ENCODE measurements at places on chromosomes 3 and 15.

DNA sequence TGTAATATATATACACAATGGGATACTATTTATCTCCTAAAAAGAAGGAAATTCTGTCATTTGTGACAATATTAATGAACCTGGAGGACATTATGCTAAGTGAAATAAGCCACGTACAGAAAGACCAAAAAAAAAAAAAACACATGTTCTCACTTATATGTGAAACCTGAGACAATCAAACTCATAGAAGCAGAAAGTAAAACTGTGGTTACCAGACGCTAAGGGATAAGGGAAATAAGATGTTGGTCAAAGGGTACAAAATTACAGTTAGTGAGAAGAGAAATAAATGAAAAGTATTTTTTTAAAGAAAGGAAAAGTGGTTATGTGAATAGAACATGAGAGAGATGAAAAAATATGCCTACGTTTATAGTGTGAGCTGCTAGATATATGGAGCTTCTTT, 101.1 kb downstream of the CPNE4 start:
- DNase-seq, result no peak

GRCh38 chr3:99920481-99921376, 103.1 kb downstream of the CMSS1 start:
- no peak for DNase-seq

DNA sequence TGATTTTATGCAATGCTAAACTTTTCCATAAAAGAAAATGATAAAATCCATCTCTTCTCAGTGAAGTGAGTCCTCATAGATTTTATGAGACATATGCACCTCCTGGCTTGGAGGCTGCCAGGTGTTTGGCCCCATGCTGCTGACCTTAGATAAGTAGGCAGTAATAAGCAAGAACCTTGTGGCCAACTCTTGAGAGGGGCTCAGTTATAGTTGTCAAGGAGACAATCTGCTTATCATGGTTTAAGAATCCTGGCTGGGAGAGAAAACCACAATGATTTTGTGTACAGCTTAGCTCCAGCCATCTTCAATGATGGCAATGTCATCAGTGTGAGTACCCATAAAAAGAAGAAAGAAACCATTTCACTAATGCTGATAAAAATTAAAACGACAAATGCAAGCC, 252.1 kb downstream of the CPNE4 start:
- no peak for DNase-seq

DNA sequence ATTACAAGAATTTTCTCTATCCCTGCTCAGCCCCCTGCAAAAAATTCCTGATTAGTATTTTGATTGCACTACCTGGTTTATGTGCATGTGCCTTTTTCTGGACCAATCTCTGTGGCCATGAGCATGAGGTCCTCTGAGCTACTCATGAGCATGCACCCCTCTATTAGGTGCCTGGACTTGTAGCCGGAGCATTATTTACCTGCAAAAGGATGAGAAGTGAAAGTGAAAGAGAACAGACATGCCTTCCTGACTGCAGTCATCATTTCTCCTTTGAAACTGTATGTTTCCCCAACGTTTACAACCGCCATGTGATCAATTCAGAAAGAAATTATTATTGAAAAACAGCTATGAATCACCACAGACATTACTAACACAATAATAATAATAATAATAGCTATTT, 1008.8 kb downstream of the ROBO2 start:
- DNase-seq, result no peak

GRCh38 chr3:194205675-194206133, 69.8 kb downstream of the HES1 start:
- DNase-seq, result no peak

- DNase-seq, result no peak
These were observed 466.3 kb downstream of the ERC2 start for GRCh38 chr3:56001991-56002390.

- no peak for DNase-seq
These were observed 7.8 kb upstream of the UTS2B start for GRCh38 chr3:191338177-191338488.

GRCh38 chr3:74636981-74637380, 22.5 kb upstream of the CNTN3 start:
- no peak for DNase-seq

- DNase-seq, result no peak
These were observed 60.9 kb downstream of the RPLP1 start for GRCh38 chr15:69513450-69513960.

GRCh38 chr3:195260280-195260905, 10.6 kb downstream of the XXYLT1 start:
- DNase-seq, result no peak

Measured in activated T-helper 9 cell treated with anti-CD3 and anti-CD28 coated beads, Interleukin-2, amount 50 U/mL, for 16 hours (primary cell).